ENCODE measurements at places on chromosomes 11 and 22. TPM values are rescaled to one million over a fixed set of nuclear protein-coding genes. Genes with fewer than 3 reads are reported as not detected.

Gene NCF4
- not detected for total RNA-seq

Gene CSNK1E
- 144 TPM for total RNA-seq

Gene GRIK4
- total RNA-seq, result 4.5 TPM

Gene SLC22A8
- not detected for total RNA-seq

Gene GDPD4
- total RNA-seq, result not detected

Gene CARD18
- total RNA-seq, result not detected

Gene IGSF9B
- 6.6 TPM for total RNA-seq

Gene SLCO2B1
- 3.5 TPM for total RNA-seq

Gene BBOX1
- total RNA-seq, result not detected

Gene MPST
- total RNA-seq, result 78.7 TPM

Gene XKR3
- total RNA-seq, result not detected

Gene VSIG10L2
- total RNA-seq, result not detected

Gene FAT3
- 17.6 TPM for total RNA-seq

Gene MS4A2
- 0.10 TPM for total RNA-seq

Gene TPH1
- total RNA-seq, result 0.38 TPM
